Neural progenitor cell (in vitro differentiated cells): ENCODE measurements at places on chromosomes 7 and 10. TPM values are rescaled to one million over a fixed set of nuclear protein-coding genes. Genes with fewer than 3 reads are reported as not detected.

TDRD1 gene
- total RNA-seq = 0.04 TPM in 1 of 2 replicates, not detected in the other

- no peak for DNase-seq
Measured at GRCh38 chr10:132385721-132386418, 11.1 kb upstream of the PWWP2B start.

DNA sequence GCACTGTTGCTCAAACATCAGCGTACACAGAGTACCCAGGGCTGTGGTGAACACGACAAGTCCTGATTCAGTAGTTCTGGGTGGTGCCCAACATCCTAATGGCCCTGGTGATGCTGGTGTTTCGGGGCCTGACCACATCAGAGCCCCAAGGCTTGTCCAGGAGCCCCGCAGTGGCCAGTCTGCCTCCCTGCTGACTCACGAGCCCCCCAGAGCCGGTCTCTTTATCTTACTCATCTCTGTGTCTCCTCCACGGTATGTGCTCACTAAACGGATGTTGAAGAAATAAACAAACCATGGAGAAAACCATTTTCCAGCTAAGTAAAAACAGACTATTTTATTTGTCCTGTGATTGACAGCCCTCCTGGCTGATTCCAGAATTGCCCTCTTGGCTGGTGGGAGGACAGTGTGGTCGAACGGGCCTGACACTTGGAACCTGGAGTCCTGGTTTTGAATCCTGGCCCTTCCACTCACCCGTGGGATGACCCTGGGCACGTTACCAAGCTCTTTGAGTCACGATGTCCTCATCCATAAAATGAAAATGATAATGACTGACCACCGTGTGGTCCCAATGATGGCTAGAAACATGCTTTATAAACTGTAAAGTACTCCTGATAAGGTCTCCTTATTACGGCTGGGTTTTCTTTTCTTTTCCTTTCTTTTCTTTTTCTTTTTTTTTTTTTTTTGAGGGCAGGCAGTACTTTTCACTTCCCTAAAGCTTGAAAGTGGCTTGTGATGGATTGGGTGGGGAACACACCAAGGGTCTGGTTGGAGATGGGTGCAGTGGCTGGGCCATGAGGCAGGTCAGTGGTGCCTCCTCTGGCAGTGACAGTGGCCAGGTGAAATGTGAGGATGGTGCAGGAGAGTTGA, 5.7 kb downstream of the HIP1 start:
- DNase-seq = no peak

CAMK1D gene
- 7.6 and 8.8 TPM in 2 replicates for total RNA-seq
